ENCODE measurements at places on chromosomes 2 and 18.

- no peak for DNase-seq
Measured at GRCh38 chr2:56211048-56211447, 27.3 kb downstream of the CCDC85A start.

DNA sequence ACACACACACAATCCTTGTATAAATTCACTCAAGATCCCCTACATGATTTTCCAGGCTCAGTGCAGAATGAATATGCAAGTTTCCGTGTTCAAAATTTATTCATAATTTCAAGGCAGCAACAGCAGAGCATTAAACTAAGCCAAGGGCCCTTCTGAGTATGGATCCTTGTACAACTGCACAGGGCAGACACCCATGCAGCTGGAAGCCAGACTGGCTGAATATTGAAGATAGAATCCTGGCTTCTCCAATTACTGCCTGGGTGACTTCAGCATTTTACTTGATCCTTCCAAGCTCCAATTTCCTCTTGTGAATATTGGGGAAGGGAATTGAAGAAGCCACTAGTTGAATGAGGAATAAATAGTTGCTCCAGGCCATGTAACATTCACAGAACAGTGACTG is 267.9 kb upstream of the REG3G start:
- no peak for DNase-seq

DNA sequence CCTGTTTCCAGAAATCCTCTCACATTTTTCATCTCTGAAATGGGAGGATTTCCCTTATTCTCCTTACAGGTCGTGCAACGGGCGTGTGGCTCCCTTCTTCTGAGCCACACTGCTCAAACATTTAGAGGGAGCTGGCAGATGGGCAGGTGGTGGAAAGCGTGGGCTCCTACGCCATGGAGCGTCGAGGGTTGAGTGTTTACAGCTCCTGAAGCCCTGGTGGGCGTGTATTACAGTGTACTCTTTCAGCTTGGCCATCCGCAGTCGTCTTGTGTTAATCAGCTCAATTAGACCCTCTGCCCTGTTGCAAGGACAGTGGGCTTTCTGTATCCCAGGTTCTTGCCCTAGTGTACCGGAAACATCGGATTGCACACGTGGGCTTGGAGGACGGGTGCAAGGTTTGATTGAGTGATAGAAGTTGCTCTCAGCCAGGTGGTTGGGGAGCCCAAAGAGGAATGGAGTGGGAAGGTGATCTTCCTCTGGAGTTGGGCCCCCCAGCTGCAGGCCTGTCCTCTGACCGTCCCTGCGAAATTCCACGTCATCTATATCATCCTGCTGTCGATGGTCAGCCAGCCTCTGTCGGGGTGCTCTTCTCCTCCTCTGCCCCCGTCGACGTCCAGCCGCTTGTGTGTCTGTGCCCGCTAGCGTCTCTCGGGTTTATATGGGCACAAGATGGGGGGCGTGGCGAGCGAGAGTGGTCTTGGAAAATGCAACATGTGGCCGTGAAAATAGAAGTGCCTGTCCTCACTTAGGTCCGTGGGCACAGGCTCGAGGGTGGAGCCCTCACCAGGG is 120.3 kb upstream of the DSEL start:
- no peak for DNase-seq

GRCh38 chr2:183782436-183782835 is 658.2 kb downstream of the NUP35 start:
- no peak for DNase-seq

- no peak for DNase-seq
Measured at GRCh38 chr2:120562218-120563005, 173.3 kb upstream of the GLI2 start.

GRCh38 chr2:105470979-105471378 is 72.1 kb upstream of the FHL2 start:
- DNase-seq: no peak

DNA sequence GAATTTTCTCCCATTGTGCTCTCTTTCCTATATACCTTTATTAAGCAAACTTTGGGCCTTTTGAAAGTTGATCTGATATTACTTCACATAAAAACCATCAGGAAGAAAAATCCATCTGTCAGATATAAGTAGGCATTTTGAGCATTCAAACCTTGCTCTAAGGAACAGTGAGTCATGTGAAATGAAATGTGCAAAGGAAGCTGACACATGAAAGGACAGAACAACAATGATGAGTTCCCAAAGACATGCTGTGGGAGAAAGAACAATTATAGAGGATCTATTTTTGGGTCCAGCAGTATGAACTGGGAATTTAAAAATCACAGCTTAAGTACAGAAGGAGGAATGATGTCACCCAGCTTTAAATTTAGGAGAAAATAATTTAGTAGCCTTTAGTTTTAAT is 18.1 kb downstream of the CALCRL start:
- DNase-seq: no peak

GRCh38 chr18:63987743-63988142 is 17.9 kb downstream of the SERPINB8 start:
- DNase-seq: no peak

DNA sequence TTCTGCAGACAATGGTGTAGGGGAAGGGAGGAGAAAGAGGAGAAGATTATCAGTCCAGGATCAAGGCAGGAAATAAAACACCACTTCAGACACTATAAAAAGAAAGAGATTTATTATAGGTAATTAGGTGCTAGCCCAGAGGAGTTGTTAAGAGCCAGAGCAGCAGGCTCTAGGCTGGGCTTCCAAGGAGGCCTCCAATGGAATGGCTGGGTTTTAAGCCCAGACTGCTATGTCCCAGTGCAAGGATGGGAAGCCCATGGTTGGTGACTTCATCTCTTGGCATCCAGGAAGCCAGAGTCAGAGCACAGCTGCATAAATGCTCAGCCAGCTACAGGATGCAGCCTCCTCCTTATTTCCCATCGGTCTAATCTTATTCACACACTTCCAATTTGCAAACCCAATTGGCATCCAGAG is 95.6 kb downstream of the LAMA3 start:
- no peak for DNase-seq

DNA sequence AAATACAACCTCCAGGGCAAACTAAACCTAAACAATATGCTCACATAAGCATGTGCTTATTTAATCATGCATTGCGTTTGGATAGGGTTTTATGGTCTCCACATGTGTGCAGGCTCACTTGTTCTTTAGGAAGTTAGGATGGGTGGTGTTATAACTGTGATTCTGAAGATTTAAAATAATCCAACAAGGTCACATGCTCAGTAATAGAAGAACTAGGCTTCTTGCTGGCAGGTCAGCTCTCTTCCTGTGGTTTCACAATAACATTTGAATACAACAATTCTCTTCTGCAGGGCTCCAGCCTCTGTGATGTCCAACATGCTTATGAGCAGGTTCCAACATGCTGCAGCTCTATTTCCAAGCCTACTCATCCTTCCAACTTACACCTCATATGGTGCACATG is 84.0 kb downstream of the MYL12B start:
- DNase-seq: no peak

- DNase-seq: no peak
Measured at GRCh38 chr2:5389740-5390139, 302.4 kb upstream of the SOX11 start.

GRCh38 chr18:49185623-49186022 is 234.9 kb upstream of the SMAD7 start:
- DNase-seq: no peak

DNA sequence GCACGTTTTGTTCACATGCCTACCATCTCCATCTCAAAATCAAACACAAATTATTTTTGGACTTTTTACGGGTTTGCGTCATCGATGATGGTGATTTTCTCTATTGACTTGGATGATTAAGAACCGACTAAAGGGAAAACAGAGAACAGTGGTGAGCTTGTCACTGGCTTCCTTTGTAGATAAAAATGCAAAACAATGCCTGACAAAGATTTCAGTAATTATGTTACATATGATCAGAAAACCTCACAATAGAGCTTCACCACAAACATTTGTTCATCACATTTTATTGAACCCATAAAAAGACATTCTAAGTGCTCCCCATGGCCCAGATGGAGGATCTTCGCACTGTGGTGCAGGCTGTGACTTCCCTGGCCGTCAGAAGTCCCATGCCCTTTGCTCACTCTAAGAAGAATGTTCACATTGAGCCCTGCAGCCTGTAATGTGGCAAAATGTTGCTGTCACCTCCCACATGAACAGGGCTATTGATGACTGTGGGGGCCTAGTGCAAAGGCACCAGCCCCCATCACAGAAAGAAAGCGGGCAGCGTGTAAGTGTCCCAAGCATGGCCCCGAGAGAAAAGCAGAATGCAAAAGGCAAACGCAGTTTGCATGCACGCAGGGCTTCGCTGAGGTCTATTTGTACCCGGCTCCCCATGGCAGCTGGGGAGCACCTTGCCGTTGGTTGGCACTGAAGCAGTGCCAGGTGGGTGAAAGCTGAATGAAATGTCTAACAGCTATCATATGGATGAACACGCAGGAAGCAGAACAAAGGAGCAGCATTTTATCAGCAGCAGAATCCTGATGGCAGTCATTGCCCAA is 60.6 kb downstream of the BCL2 start:
- no peak for DNase-seq

GRCh38 chr2:46410273-46411244 is 68.8 kb upstream of the TMEM247 start:
- no peak for DNase-seq

- DNase-seq: no peak
Measured at GRCh38 chr2:40488927-40489677, 37.2 kb upstream of the SLC8A1 start.
